ENCODE measurements at places on chromosomes 12 and 14. TPM values are rescaled to one million over a fixed set of nuclear protein-coding genes. Genes with fewer than 3 reads are reported as not detected.

DNA sequence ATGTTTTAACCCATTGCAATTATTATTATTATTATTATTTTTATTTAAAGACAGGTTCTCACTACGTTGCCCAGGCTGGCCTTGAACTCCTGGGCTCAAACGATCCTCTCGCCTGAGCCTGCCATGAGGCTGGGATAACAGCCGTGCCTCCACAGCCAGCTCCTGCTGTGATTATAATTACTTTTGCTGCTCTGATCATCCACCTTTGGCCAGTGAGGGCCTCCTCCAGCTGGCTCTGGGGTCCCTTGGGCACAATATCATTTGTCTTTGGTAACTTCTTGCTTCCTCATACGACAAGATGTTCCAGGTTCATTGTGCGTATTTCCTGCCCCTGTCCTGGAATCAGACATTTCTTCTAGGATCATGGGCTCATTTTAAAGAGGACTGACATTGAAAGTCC is 28.4 kb downstream of the LRTM2 start:
- no peak overlapping the region for H3K4me3 ChIP-seq
- H3K4me1 ChIP-seq, result no peaks in the 10 kb centered on the region
- no peak overlapping the region for H3K27ac ChIP-seq

DNA sequence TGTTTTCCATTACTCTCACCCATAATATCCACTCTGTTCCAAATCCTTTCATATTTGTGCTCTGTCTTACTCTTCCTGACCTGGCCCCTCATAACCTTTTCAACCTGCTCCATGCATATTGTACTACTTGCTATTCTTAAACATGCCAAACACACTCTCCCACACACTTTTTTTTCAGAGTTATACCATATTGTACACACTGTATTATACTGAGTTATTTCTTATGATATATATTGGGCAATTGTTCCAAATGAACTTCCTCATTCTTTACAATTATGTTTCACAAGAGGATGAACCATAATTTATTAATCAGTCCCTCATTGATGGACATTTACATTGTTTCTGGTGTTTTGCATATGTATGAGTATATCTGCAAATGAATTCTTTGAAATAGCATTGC is 18.5 kb downstream of the ATL1 start:
- no peak for DNase-seq
- H3K27ac ChIP-seq, result no peak overlapping the region
- no peak overlapping the region for H3K4me3 ChIP-seq
- peaks cover 2% of the 10 kb centered on the region for H3K4me1 ChIP-seq
- H3K36me3 ChIP-seq, result no peaks in the 10 kb centered on the region

The BCL11B gene
- 34.9 TPM for total RNA-seq

The LMO3 gene
- total RNA-seq, result not detected

The MIPOL1 gene
- not detected for total RNA-seq

DNA sequence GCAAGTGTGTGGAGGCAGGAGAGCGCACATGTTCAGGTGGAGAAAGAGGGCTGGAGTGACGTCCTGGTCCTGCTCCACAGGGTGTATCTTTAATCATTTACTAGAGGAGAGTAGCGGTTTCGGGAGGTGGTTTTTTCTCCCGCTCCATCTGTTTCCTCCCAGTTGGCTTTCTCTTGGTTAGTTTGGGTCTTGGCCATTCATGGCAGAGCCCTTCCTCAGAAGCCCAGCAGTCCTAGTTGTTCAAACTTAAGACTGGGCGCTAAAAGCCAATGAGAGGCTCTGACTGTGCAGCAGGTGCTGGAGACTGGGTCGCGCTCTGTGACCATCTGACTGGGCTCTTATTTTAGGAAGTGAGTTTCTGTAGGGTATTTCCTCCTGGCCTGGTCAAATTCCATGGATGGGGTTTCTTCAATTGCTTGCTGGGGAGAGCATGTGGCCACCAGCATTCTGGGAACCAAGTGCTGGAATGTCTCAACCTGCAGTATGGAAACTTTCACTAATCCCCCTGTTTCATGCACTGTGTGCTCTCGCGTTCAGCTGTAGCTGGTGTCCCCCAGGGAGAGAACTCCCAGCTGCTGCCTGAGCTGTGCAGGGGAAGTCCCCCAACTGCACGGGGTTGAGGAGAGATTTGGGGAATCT is 27.4 kb upstream of the TSPAN9 start:
- H3K4me3 ChIP-seq, result no peak overlapping the region
- H3K36me3 ChIP-seq, result no peaks in the 10 kb centered on the region
- no peak overlapping the region for H3K27ac ChIP-seq
- H3K27me3 ChIP-seq, result peaks cover 8% of the 10 kb centered on the region

DNA sequence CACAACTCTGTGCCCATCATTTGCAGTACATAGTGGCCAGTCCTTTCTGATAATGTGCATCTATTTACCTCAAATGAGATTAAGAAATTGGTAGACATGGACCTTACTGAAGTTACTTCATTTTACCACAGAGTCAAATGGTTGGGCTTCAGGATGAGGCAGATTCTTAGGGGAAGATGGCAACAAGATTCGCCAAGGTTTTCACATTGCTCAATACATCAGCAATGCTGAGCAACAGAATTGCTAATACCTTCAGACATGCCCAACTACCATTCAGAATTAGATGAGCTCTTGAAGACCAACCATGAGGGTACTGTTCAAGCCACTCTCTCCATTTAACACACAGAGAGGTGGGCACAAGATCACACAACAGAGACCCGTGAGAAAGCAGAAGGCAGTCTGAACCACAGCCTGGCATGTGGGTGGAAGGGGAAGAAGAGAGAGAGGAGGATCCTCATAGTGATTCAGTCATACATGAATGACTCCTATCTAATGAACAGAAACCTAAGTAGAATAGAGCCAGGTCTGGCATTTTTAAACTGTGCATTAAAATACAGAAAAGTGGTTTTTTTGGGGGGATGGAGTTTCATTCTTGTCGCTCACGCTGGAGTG is 28.5 kb downstream of the CPM start:
- H3K4me3 ChIP-seq, result no peak overlapping the region
- H3K27me3 ChIP-seq, result no peaks in the 10 kb centered on the region

The PTPRR gene
- not detected for total RNA-seq

The CYP27B1 gene
- total RNA-seq, result 11.3 TPM

The CELA1 gene
- not detected for total RNA-seq

- DNase-seq, result no peak
- no peaks in the 10 kb centered on the region for H3K27me3 ChIP-seq
- H3K36me3 ChIP-seq, result no peaks in the 10 kb centered on the region
These were observed 4.1 kb upstream of the IFNG start for GRCh38 chr12:68163560-68164081.

DNA sequence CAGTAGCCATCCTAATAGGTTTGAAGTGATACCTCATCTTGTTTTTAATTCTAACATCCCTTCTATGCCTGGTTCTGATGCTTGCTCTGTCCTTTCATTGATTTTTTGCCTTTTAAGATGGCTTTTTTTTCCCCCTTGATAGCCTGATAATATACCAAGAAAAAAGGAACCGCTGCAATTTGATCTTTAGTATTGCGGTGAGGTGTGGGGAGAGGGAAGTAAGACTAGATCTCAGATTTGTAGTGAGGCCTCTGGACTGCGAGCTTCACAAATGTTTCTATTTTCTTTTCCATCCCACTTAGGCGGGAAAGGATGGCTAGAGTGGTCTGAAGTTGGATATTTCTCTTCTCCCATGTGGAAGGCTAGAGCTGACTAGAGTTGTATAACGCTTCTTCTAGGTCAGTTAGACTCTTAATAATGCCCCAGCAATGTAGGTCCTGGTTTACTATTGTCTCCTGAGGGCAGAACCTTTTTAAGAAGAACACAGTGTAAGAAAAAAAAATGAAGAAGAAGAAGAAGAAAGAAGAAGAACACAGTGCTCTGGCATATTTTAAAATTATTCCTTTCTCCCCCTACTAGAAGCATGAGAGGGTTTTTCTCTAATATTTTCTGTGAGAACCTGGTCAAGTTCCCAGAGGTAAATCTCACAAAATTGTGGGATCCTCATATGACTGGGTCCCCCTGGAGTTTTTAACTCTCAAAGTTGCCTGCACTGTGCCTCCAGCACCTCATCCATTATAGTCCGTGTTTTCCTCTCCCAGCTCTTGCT is 11.9 kb upstream of the KLRB1 start:
- no peak for DNase-seq
- peaks cover 33% of the 10 kb centered on the region for H3K4me1 ChIP-seq
- no peak overlapping the region for H3K4me3 ChIP-seq
- peaks cover 5% of the 10 kb centered on the region for H3K27me3 ChIP-seq
- no peak overlapping the region for H3K27ac ChIP-seq

- no peak for DNase-seq
- H3K27ac ChIP-seq, result no peak overlapping the region
- no peak overlapping the region for H3K4me3 ChIP-seq
- H3K36me3 ChIP-seq, result no peaks in the 10 kb centered on the region
- no peaks in the 10 kb centered on the region for H3K27me3 ChIP-seq
These were observed 472.3 kb downstream of the GLT1D1 start for GRCh38 chr12:129325566-129325965.

The FGF23 gene
- not detected for total RNA-seq

- peak overlapping the region; percentile 75 for H3K4me3 ChIP-seq
- peak overlapping the region; percentile 72 for H3K27ac ChIP-seq
- H3K4me1 ChIP-seq, result peaks cover 33% of the 10 kb centered on the region
These were observed 8.4 kb downstream of the OR6S1 start for GRCh38 chr14:20632831-20633691.

- no peaks in the 10 kb centered on the region for H3K4me1 ChIP-seq
- no peak for DNase-seq
- H3K27ac ChIP-seq, result no peak overlapping the region
- no peaks in the 10 kb centered on the region for H3K36me3 ChIP-seq
- H3K4me3 ChIP-seq, result no peak overlapping the region
These were observed 38.4 kb upstream of the ATXN7L3B start for GRCh38 chr12:74499192-74499591.

DNA sequence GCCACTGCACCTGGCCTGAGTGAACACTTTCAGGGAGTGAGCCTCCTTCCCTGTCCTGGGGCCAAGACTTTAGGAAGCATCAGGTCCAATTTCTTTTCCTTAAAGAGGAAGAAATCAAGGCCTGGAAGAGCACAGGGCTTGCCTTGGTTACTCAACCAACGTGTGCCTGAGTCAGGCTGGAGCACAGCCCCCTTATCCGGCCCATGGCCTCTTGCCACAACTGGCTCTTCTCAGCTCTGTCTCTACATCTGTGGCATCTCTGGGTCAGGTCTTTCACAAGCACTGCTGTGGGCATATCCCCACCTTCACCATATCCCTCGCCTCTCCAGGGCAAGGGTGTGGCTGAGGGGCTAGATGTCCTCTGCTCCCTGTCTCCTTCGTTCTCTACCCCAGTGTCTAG is 6.8 kb downstream of the MYH6 start:
- no peaks in the 10 kb centered on the region for H3K27me3 ChIP-seq
- no peaks in the 10 kb centered on the region for H3K36me3 ChIP-seq
- H3K27ac ChIP-seq, result no peak overlapping the region
- H3K4me1 ChIP-seq, result no peaks in the 10 kb centered on the region

DNA sequence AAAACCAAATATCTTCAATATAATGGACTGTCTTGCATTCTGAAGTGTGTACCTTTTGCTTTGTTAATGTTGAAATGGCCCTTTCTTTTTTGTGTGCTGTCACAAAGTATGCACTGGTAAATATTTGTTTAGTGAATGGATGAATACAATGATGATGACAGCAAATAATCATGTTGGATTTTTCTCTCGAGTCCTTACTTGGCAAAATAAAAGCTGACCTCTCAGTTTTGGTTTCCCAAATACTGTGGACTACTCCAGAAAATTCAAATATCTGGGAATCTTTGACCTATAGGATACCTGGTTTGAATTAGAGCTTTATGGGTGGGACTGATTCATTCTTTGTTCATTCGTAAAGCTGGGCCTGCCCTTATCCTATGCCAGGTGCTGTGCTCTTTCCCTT is 5.5 kb downstream of the UBE3B start:
- no peak for DNase-seq
- H3K27me3 ChIP-seq, result no peaks in the 10 kb centered on the region
- H3K4me1 ChIP-seq, result peaks cover 12% of the 10 kb centered on the region
- peaks cover 27% of the 10 kb centered on the region for H3K36me3 ChIP-seq
- no peak overlapping the region for H3K27ac ChIP-seq
- H3K4me3 ChIP-seq, result no peak overlapping the region

GRCh38 chr12:89703768-89704167 is 4.9 kb downstream of the ATP2B1 start:
- H3K4me1 ChIP-seq, result peaks cover 30% of the 10 kb centered on the region
- no peak overlapping the region for H3K27ac ChIP-seq
- no peak for DNase-seq
- H3K36me3 ChIP-seq, result peaks cover 3% of the 10 kb centered on the region

- peaks cover 19% of the 10 kb centered on the region for H3K27me3 ChIP-seq
- DNase-seq, result no peak
- H3K36me3 ChIP-seq, result no peaks in the 10 kb centered on the region
- no peak overlapping the region for H3K27ac ChIP-seq
These were observed 2.3 kb upstream of the CYP46A1 start for GRCh38 chr14:99681832-99682148.

GRCh38 chr14:36192530-36192929 is 16.0 kb upstream of the PTCSC3 start:
- H3K27me3 ChIP-seq, result peaks cover 3% of the 10 kb centered on the region
- H3K4me3 ChIP-seq, result no peak overlapping the region
- DNase-seq, result no peak
- H3K27ac ChIP-seq, result no peak overlapping the region

- no peaks in the 10 kb centered on the region for H3K36me3 ChIP-seq
- H3K4me1 ChIP-seq, result no peaks in the 10 kb centered on the region
- H3K27ac ChIP-seq, result no peak overlapping the region
These were observed 20.0 kb downstream of the AMDHD1 start for GRCh38 chr12:95963096-95963495.

GRCh38 chr14:60768602-60769001 is 34.0 kb downstream of the MNAT1 start:
- no peaks in the 10 kb centered on the region for H3K27me3 ChIP-seq
- peaks cover 3% of the 10 kb centered on the region for H3K36me3 ChIP-seq
- no peak overlapping the region for H3K27ac ChIP-seq
- H3K4me3 ChIP-seq, result no peak overlapping the region
- peaks cover 12% of the 10 kb centered on the region for H3K4me1 ChIP-seq

DNA sequence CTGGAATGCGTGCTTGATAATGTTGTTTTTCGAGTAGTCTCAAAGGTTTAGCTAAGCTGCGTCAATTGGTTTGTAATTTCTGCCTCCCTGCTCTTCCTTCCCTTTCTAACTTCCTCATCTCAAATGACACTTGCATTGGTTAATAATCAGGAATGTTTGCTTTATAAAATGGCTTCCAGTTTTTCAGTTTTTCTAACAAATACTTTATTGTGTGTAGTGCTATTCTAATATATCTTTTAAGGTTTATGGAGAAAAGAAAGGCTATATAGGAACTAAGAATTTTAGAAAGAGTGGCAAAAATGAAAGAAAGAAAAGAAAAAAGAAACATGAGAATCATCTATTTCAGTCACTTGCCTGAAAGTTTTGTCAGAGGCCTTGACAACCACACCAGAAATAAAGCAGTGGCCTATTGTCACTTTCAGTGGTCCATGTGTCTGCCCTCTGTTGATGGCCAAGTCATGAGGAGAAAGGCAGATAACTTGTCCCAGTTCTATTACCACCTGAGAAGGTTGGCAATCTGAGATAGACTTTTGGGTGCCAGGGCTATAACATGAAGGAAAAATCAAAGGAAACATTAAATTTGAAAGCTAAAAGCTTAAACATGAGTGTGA is 221.9 kb upstream of the KITLG start:
- H3K4me3 ChIP-seq, result no peak overlapping the region
- DNase-seq, result no peak
- no peaks in the 10 kb centered on the region for H3K36me3 ChIP-seq
- H3K27ac ChIP-seq, result no peak overlapping the region
- H3K27me3 ChIP-seq, result no peaks in the 10 kb centered on the region
